ENCODE measurements at places on chromosomes 12 and 14.

DNA sequence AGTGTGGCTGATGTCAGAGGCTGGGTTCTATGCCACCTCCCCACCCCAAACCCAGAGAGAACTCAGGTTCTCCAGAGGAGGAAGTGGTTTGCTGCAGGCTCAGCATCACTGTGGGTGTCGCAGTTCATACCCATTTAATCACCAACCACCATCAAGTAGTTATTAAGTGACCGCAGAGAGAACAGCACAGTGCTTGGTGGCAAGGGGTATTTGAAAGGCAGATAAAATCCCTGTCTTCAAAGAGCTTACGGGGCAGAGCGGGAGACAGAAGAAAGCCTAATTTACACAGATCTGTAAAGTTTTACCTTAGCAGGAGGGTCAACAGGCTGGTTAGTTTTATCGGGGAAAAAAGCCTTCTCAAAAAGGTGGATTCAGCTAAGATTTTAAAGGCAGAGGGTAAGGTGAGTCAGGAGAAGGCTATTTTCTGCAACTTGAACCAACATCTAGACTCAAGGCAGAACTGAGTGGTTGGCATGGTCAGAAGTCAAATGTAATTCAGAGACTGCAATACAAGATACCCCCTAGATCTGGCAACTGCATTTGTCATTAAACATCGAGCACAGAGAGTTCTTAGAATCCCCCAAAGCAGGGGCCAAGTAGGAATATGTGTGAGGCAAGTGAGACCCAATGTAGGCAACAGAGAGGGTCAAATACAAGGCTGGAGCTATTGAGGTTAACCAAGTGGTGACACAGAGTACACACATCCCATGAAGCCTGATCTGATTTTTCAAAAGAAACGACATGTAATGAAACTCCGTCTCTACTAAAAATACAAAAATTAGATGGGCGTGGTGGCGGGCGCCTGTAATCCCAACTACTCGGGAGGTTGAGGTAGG, 13.2 kb downstream of the PXN start:
- DNase-seq = no peak

DNA sequence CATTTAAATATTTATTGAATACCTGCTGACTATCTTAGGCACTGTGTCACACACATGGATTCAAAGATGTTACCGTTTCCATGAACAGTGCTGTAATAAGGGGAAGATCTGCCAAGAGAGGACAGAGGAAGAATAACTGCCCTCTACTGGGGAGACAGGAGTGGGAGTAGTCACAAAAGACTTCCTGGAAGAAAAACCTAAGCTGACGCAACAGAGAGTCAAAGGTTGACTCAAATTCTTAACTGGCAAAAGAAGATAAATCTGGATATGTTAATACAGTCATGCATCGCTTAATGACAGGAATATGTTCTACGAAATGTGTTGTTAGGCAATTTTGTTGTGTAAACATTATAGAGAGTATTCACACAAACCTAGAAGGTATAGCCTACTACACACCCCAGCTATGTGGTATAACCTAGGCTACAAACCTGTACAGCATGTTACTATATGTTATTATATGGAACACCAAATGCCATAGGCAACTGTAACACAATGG, 51.5 kb downstream of the DCAF5 start:
- DNase-seq = peak; percentile 2

- DNase-seq = no peak
Observed at GRCh38 chr14:89855961-89856656, 98.4 kb downstream of the EFCAB11 start.

GRCh38 chr12:93098077-93098476, 169.0 kb upstream of the EEA1 start:
- DNase-seq = peak; percentile 26

- DNase-seq = no peak
Observed at GRCh38 chr14:70665448-70666360, 24.0 kb downstream of the TTC9 start.

DNA sequence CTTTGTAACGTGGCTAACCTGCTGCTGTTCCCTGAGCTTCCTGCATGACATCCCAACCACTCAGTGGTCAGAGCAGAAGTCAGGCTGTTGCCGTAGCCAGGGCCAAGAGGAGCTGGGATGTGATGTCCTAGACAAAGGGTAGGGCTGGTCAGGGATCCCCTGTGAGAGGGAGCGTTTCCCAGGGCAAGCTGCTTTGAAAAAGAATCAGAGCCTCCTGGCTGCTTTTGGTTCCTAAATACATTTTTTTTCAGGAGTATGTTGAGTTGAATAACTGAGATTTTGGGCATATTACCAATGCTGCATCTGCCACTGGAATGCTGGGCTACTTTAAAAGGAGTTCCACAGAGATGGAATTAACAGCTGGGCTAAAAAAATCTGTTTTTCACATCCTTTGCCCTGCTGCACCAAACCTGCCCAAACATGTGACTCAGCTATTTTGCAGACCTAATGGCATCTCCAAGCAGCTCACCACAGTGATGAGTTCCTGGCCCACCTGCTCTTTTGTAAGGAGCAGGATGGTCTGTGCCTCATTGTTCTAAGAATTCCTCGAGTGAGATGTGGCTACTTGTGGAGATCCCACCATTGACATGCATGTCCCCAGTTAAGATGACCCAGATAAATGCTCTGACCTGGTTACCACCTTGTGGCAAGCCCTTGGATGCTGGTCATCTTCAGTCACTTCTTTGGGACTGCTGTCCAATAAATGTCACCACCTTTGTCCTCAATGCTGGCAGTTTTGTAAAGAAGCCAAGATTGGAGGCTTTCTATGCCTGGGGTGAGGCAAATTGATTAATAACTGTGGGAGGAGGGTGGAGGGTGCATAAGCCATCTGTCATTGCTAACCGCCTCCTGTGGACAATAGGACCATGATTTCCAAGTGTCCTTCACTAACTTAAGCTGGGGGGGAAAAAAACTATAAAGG, 24.1 kb downstream of the ANKRD13A start:
- no peak for DNase-seq

GRCh38 chr12:42291680-42292079, 34.2 kb downstream of the ZCRB1 start:
- no peak for DNase-seq

GRCh38 chr14:37526994-37527393, 68.1 kb downstream of the FOXA1 start:
- no peak for DNase-seq

- no peak for DNase-seq
Observed at GRCh38 chr12:127648321-127648720, 618.6 kb upstream of the TMEM132C start.

DNA sequence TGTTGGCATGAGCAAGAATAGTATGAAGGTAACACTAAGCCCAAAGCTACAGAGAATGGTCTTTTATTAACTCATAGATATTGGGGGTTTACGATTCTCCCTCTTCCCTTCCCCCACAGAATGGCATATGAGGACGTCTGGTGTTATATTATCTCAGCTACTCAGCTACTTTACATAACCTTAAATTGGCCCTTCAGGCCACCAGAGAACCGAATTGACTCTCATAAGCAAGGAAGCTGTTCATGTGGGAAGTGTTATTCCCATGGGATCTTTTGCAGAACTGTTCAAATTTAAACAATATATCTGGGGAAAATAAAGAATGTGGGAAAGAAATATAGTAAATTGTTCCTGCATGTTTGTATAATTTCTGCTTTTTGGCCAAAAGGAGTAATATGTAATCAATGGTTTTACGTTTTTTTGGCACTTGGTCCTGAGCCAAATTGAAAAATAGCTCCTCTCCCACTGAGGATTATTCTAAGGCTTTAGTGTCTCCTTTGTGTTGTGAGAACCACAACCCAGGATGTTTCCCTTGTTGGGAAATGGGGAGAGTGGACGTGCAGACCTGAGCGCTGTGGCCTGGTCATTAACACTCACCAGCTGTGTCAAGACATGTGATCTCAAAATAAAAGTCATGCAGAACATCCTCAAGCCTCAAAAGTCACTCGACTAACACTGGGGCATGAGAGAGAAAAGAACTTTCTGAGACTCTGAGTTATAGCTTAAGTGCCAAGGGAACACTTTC, 31.8 kb upstream of the CMAS start:
- no peak for DNase-seq

GRCh38 chr12:106585105-106585520, 2.3 kb downstream of the RFX4 start:
- DNase-seq = no peak

- DNase-seq = no peak
Observed at GRCh38 chr14:89340200-89341181, 76.5 kb downstream of the FOXN3 start.

DNA sequence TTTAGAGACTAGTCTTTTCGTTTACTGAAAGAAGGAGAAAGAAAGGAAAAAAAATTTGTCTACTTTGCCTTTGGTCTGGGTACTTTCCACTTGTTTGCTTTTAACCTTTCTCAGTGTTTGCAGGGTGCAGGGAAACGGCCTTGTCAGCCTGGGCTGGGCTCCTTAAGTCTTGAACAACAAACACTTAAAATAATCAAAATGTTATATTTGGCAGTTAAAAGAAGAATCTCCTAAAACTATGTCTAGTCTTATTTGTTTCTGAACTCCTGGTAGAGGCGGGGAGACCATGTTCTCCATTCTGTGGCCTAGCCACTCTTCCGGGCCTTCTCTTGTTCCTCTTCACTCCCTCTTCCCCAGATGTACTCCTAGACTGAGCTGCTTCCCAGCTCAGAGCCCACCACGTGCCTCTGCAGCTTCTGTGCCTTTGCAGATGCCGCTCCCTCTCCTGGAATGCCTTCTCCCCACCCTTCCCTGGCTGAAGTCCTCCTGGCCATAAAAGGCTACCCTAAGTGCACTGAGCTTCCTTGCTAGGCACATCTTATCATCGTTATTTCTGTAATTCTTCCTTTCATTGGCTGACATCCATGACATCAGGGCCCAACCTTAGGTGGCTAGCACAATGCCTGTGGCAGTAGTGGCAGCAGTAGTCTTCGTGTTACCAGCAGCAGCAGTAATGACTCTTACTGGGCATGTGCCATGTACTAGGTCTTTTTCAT, 432.9 kb downstream of the ZFP36L1 start:
- no peak for DNase-seq

DNA sequence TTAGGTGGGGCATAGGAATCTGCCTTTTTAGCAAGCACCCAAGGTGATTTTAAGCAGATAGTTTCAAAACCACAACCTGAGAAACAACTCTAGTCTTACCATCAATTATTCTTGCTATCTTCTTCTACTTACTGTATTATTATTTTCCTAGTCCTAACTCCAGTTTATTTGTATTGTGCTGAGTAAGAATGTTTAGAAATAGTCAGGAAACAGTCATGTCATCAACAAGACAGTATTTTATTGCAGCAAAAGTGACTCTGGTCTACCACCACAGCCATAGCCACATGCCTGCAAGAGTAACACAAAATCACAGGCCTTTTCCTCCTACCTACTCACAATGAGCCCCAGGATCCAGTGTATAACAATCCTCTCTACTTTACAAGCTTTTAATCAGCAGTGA, 46.3 kb upstream of the FLRT2 start:
- DNase-seq = no peak

DNA sequence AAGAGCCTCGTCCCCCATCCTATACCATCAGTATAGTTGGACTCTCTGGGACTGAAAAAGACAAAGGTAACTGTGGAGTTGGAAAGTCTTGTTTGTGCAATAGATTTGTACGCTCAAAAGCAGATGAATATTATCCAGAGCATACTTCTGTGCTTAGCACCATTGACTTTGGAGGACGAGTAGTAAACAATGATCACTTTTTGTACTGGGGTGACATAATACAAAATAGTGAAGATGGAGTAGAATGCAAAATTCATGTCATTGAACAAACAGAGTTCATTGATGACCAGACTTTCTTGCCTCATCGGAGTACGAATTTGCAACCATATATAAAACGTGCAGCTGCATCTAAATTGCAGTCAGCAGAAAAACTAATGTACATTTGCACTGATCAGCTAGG, 13.6 kb downstream of the ARHGAP5 start:
- no peak for DNase-seq

DNA sequence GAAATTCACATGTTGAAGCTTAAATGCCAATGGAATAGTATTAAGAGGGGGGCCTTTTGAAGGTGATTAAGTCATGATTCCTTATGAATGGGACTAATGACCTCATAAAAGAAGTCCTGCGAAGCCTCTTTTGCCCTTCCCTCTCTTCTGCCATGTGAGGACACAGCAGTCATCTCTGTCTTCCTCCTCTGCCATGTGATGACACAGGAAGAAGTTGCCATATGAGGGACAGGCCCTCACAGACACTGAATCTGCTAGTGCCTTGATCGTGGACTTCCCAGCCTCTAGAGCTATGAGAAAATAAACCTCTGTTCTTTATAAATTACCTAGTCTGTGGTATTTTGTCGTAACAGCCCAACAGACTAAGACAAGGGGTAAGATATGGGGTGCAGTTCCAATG, 100.7 kb downstream of the VCPKMT start:
- no peak for DNase-seq

- DNase-seq = no peak
Observed at GRCh38 chr14:70292716-70293115, 66.8 kb downstream of the COX16 start.

DNA sequence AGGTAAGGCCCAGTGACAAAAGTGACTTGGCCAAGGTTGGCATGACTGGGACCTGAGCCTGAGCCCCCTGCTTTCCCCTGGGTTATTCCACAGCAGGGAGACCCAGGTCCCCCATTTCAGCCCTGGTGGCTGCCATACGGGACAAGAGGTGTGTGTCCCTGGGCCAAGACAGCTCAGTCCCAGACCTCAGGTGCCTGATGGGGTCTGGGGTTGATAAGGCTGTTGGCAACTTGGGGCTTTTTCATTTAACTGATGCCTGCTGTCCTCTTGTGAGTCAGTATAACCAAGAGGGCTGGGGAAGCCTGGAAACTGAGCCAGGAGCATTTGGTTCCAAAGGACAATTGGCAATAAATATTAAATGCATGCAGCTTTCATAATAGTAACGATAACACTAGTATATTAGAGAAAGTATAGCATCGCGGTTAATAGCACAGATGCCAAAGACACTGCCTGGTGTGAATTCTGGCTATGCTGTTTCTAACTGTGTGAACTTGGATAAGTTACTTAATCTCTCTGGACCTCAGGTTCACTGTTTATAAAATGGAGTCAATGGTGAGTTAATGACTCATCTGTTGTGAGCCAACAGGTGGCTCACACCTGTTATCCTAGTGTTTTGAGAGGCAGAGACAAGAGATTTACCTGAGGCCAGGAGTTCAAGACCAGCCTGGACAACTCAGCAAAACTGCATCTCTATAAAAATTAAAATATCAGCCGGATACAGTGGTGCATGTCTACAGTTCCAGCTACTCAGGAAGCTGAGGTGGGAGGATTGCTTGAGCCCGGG, 898 bp downstream of the SDSL start:
- DNase-seq = no peak

DNA sequence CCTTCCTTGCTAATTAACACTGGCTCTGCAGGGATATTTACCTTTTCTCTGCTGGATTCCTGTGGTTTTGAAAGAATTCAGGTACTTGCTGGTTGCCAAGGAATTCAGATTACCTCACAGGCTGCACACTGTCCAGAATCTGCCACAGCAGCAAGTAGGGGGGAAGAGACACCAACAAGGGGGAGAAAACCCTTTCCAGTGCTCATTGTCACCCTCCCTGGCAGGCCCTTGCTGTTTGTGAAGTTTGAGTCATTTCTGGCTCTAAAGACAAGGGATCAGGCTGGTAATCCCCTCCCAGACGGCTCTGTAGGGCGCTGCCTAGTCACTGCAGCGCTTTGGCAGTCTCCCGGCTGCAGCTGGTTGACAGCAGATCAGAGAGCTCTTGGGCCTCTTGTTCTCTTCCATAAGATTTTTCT, 50.8 kb downstream of the TTLL5 start:
- DNase-seq = no peak
